ENCODE measurements at places on chromosomes 5 and 9. TPM values are rescaled to one million over a fixed set of nuclear protein-coding genes. Genes with fewer than 3 reads are reported as not detected.

Gene PCDHA12
- total RNA-seq, result 3.8 TPM

Gene PCBD2
- total RNA-seq, result 7.3 TPM

Gene PCDHB10
- total RNA-seq, result under 0.01 TPM

Gene NIPSNAP3A
- 24.9 TPM for total RNA-seq

Gene NKD2
- total RNA-seq, result 1.3 TPM

Gene CTXN3
- total RNA-seq, result not detected

Data from nasal cavity respiratory epithelium epithelial cell of viscerocranial mucosa (primary cell).